Left ventricle myocardium inferior (tissue), 1 donor: ENCODE measurements at places on chromosomes 2 and 18. TPM values are rescaled to one million over a fixed set of nuclear protein-coding genes. Genes with fewer than 3 reads are reported as not detected.
A peak's percentile ranks its signal among the peaks of the same experiment; 100 is the strongest.

DNA sequence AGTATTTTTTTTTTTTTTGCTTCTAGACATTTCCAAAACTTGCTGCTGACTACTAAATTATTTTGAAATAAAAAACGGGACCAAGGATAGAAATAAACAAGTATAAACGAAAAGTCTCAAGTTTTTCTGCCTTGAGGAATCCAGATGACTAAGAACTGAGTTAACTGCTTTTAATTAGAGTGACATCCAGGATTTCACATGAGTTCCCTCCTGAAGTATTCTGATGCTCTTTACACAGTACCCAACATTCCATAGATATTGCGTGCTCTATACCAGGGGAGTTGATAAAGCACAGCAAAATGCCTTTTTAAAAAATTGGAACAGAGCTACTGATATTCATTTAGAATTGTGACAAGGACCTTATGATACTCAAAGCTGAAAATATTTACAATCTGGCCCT is 618.0 kb downstream of the CCDC85A start:
- DNase-seq, result no peak

GRCh38 chr18:11901826-11902438 is 6.2 kb downstream of the MPPE1 start:
- no peak for DNase-seq

DNA sequence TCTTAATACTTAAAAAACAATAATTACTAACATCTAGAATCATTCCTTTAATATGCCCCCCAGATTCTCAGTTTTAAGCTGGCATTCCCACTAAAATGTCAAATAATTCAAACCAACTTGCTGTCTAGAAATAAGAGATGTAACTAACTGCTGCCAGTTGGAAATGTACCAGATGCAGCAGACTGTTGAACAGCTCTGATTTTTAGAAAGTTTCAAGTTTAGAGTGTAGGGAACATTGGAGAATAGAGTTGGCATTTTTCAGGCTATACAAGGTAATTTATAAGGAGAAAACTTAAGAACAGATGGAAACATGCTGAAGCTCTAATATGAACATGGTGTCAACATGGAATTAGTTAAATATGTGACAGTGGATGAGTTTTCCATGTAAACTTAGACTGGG is 101.4 kb downstream of the PTRHD1 start:
- DNase-seq, result no peak

DNA sequence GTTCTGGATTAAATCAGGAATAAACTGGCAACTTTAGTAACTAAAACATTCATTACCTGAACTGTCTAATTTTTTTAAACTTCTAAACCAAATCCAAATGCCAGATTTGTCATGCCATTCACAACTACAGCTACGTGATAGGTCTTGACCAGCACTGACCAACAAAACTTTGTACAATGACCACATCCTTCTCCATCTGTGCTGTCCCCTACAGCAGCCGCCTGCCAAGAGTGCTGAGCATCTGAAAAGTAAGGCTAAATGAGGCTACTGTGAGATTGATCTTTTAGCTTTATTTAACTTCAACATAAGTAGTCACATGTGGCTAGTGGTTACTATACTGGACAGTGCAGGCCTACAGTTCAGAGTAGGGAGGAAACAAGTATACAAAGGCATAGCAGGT is 7.6 kb downstream of the FAM168B start:
- DNase-seq, result no peak

GRCh38 chr2:237466211-237466610 is 20.8 kb upstream of the MLPH start:
- DNase-seq, result no peak

DNA sequence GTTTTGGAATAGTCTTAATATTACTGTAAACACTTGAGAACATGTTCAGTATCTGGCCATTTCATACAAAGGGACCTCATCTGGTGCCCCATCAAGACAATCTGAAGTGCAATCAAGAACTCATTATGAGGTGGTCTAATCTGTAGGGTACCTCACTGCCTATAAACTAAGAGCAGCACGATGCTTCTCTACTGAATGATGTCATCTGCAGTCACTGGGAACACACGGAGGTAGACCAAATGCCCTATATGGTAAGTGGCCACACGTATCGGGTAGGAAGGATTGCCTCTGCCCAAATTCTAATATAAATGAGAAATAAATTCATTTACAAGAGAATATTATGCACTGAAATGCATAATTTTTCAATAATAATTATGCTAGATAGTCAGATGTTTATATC is 90.4 kb downstream of the SLC8A1 start:
- DNase-seq, result no peak

GRCh38 chr2:238717084-238717483 is 130.8 kb upstream of the TWIST2 start:
- no peak for DNase-seq

GRCh38 chr2:123093199-123093598 is 931.9 kb upstream of the CNTNAP5 start:
- DNase-seq, result no peak

DNA sequence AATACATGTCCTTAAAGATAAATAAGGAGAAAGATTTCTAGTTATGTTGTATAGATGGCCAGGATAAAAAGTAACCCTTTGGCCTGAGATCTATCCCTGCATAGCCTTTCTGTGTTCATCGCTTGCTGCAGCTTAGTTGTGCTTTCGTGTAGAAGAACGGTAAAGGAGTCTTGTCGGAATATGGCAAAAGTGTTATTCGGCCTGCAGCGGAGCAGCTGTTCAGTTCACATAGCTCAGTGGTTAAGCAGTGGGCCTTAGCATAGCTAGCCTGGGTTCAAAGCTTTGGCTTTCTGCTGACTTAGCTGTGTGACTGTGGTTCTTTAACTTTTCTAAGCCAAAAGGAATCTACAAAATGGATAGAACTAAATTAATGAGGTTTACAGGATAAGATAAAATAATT is 55.4 kb downstream of the MALT1 start:
- DNase-seq, result no peak

- DNase-seq, result no peak
Measured at GRCh38 chr18:45085916-45086624, 405.4 kb downstream of the SETBP1 start.

DNA sequence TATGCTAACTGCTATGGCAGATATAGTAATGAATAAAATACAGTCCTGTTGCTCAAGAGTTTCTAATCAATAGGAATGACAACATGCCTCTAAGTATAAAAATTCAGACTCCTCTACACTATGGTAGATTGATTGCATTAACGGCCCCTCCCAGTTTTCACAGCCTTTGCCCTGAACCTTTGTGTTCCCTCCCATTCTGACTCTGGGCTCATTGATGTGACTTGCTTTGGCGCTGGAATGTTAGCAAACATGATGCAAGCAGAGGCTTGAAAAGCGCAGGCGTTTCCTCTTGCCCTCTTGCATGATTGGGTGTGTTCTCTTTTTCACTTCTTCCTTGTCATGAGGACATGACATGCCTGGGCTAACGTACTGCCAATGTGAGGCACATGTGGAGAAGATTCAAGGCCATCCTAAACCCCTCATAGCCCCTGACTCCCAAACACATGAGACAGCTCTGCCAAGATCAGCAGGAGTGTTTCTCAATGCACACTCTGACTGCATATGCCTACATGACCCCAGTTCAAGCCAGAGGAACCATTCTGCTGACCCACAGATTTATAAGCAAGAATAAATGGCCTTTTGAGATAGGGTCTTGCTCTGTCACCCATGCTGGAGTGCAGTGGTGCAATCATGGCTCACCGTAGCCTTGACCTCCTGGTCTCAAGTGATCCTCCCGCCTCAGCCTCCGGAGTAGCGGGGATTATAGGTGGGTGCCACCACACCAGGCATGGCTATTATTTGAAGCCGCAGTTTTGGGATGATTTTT is 49.7 kb upstream of the CD28 start:
- peak; percentile 29 for DNase-seq

The CNPPD1 gene
- 58.1 TPM for total RNA-seq

The MC2R gene
- total RNA-seq, result not detected

The UPP2 gene
- not detected for total RNA-seq

The ABHD1 gene
- 3.5 TPM for total RNA-seq
